ENCODE measurements at places on chromosomes 7 and 10. TPM values are rescaled to one million over a fixed set of nuclear protein-coding genes. Genes with fewer than 3 reads are reported as not detected.

PDE1C gene
- 16.6 TPM for polyA plus RNA-seq

ZNF117 gene
- polyA plus RNA-seq: 2.8 TPM

LIPK gene
- polyA plus RNA-seq: not detected

TNS3 gene
- polyA plus RNA-seq: 74.4 TPM

DNA sequence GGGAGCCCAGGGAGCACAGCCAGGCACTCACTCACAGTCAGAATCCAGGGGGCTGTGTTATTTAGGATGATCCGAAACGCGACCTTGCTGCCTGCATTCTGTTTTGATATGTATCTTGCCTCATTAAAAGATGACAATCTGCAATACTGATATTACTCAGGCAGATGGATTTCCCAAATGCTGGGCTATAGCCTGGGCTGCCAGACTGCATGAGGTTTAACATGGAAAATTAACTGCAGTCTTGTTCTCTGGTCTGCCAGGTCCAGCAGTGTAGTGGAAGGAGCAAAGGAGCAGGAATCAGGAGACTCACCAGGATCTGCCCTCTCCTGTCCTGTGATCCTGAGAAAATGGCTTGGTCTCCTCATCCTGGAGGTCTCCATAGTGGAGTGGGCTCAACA lies 258.1 kb downstream of the PAXIP1 start:
- no peak for DNase-seq

DNA sequence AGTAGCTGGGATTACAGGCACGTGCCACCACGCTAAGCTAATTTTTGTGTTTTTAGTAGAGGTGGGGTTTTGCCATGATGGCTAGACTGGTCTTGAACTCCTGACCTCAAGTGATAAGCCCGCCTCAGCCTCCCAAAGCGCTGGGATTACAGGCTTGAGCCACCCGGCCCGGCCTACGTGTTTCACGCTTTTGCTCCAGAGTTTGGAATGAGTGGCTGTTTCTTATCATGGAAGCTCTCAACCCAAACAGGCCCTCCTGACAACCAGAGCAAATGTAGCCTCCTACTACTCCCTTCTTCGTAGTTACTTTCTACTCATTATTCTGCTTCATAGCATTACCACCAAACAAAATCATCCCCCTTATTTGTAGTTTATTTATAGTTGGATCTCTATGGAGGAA lies 26.8 kb upstream of the CASD1 start:
- no peak for DNase-seq

All from fibroblast of lung (primary cell).